ENCODE measurements at places on chromosomes 2 and 18. TPM values are rescaled to one million over a fixed set of nuclear protein-coding genes. Genes with fewer than 3 reads are reported as not detected.

DSG1 gene
- polyA plus RNA-seq, result not detected

TTR gene
- not detected for polyA plus RNA-seq

FBXO41 gene
- 2.7 TPM for polyA plus RNA-seq

DNA sequence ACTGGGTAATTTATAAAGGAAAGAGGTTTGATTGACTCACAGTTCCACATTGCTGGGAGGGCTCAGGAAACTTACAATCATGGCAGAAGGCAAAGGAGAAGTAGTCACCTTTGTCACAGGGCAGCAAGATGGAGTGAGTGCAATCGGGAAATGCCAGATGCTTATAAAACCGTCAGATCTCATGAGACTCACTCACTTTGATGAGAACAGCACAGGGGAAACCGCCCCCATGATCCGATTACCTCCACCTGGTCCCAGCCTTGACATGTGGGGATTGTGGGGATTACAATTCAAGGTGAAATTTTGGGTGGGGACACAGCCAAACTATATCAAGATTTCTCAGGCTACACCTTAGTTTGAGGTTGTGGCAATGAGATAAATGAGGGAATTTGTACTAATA is 54.9 kb downstream of the AKAIN1 start:
- no peak for DNase-seq

DNA sequence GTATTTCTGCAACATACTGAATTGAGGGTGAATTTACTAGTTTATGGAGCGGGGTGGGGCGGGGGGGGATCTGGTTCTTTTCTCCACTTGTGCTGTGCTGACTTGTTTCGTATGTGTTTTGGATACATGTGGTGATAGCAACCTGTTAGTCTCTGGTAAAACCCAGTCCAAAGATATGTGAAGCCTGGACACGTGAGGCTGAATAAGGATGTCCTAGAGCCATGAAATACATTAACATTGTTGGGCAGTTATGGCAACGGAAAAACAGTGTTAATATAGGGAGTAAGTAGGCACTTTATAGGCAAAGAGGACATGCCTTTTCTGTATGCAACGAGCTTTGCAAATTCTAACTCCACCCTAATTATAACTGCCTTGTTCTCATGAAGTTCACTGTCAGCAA is 42.1 kb upstream of the NEMP2 start:
- DNase-seq, result no peak

- no peak for DNase-seq
These were observed 9.4 kb upstream of the GBX2 start for GRCh38 chr2:236177604-236177966.

DNA sequence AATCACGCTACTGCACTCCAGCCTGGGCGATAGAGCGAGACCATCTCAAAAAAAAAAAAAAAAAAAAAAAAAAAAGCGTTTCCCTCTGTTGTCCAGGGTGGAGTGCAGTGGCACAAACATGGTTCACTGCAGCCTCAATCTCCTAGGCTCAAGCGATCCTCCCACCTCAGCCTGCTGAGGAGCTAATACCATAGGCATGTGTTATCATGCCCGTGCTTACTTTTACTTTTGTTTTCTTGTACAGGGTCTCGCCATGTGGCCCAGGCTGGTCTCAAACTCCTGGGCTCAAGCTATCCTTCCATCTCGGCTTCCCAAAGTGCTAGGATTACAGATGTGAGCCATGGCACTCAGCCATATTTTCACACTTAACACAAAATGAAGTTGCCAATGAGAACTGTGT is 37.5 kb downstream of the PSME4 start:
- DNase-seq, result no peak

GRCh38 chr2:223247136-223247535 is 195.1 kb downstream of the KCNE4 start:
- DNase-seq, result no peak

GRCh38 chr18:54215069-54215468 is 9.4 kb downstream of the MBD2 start:
- DNase-seq, result peak; percentile 46

DNA sequence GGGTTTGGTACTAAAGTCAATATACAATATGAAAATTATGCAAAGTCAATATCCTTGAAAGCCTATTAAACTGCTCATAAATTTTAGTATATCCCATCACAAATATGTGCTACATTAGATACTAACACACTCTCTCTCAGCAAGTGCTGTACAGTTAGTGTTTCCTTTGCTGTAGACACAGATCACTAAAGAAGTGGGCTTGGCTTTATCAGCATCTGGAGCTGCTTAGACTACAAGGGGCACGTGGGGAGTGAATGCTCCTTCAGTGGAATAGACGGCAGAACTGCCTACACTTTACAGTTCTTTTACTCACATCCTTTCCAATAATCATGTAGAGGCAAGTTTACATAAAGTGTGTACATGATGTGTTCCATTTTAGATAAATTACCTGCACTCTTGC is 26.0 kb upstream of the EFEMP1 start:
- DNase-seq, result no peak
